Stimulated activated CD4-positive, alpha-beta T cell treated with anti-CD3 and anti-CD28 coated beads, Interleukin-12 subunit alpha, Interleukin-12 subunit beta, amount 100 ng/mL, for 4 hours (primary cell): ENCODE measurements at places on chromosomes 11 and 22.
A peak's percentile ranks its signal among the peaks of the same experiment; 100 is the strongest.

GRCh38 chr11:124950601-124951330 lies 3.2 kb upstream of the CCDC15 start:
- DNase-seq = no peak

- no peak for DNase-seq
These were observed 131.5 kb downstream of the CCDC81 start for GRCh38 chr11:86506235-86506634.

DNA sequence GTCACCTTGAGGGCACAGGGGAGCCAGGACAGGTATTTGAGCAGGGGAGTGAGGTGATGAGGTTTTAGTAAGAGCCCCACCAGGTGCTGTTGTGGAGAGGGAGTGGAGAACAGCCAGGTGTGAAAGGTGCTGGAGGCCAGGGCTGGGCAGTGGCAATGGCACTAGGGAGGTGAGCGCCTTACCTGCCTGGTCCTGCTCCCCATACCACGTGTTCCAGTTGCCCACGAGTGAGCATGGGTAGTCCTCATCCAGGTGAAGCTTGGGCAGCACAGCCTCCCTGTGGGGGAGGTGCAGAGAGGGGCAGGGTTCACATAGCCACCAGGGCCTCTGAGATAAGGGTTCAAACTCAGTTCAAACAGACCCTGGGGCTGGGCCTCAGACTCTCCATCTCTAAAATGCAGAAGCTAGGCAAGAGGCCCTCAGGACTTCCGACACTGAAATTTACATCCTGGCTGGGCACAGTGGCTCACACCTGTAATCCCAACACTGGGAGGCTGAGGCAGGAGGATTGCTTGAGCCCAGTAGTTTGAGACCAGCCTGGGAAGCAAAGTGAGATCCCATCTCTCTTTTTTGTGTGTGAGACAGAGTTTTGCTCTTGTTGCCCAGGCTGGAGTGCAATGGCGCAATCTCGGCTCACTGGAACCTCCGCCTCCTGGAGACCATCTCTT lies 11.8 kb downstream of the NIPSNAP1 start:
- no peak for DNase-seq

DNA sequence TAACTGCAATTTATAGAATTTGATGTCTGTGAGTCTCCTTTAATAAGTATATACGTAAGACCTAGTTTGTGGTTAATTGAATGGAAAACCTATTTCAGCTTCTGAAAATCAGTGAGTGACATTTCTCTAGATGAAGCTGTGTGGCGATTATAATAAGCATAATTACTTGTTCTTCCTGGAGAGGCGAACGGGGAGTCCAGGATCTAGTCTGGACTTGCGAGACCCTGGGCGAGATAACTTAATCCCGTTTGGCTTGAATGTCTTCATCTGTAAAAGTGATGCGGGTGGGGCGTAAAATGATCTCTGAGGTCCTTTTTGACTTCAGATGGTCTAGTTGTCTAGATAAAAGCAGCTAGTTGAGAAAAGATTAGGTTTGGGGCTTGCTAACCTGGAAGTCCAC lies 1.1 kb downstream of the PRRG4 start:
- no peak for DNase-seq

- peak; percentile 12 for DNase-seq
These were observed 921 bp downstream of the TESMIN start for GRCh38 chr11:68750195-68751003.

DNA sequence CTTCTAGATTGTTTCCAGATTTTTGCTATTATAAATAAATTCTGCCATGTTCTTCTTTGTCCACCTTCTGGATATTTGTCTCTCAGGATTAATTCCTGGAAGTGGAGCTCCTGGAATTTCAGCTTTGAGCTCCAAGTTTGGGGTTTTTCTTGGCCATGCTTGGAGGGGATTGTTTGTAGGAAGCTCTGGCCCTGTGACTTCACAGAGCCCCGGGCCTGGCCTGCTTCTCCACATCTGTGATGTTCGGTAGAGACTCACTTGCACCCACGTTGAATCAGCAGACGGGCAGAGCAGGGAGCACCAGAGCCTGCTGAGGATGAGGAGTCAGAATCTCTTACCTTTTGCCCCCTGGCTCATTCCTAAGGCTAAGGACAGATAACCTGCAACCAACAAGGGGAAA lies 35.7 kb downstream of the LRRC32 start:
- no peak for DNase-seq

DNA sequence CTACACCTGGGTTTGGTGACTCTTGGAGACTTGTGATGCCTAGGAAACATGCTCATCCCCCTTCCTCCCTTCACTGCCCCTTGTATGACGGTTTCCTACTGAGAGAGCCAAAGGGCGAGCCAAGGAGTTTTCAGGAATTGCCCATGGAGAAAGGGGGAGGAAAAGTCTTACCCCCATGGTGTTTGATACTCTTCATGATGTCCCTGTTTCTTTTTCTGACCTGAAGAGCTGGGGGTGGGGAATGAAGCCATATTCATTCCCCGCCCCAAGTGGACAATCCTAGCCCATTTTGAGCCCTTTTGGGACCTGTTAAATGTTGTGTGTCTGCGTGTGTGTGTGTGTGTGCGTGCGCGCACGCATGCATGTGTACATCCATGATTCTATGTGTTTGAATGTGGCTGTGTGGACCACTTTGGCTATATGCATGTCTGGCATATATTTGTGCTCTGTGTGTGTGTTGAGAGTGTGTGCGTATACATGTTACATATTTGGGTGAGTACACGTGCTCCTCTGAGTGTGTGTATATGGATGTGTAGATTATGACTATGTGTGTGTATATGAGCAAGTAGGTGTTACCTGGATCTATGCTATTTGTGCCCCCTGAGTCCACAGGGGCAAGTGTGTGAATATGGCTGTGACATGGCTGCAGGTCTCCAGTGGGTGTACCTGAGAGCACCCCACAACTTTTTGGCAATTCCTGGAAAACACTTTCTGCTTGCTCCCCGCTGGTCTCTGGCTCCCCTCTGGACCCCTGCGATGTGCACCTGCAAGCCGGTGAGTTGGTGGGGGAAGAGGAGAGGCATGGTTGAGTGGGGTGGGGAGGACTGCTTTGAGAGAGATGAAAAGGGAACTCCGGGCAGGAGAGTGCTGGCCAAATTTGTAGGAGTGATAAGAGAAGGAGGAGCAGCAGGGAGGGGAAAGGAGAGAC lies 24.6 kb downstream of the OTOG start:
- no peak for DNase-seq

DNA sequence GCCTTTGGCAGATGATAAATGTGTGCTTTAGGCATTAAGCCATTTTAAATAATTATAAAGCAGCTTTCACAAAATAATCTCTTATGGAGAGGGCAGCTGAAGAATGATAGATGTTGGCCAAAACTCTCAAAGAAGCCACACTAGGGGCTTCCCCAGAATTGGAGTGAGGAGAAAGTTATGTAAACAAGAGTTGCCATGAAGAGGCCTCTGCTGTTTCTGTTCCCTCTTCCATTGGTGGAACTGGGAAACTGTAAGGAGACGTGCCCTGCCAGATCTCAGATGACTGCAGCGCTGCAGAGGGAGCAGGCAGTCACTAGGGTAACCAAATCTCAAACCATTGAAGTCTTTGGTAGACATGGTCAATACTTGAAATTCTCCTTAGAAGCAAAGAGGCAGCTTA lies 19.4 kb upstream of the APLP2 start:
- no peak for DNase-seq

DNA sequence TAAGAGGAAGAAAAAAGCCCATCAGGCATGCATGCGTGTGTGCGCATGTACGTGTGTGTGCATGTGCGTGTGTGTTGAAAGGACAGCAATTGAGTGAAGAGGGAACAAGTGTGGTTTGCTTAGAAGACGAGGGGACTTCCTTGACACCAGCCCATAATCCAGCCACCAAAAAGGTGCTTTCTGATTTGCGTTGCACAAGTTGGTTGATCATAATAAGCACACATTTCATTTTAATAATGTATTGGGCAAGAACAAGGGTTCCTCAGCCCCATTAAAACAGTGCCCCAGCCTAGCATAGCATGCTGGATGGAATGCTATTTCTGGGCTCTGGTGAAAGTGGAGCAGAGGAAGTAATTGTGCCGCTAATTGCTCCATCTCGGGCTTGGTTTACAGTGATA lies 493.2 kb downstream of the MIAT start:
- DNase-seq = no peak

- DNase-seq = no peak
These were observed 167.8 kb upstream of the NARS2 start for GRCh38 chr11:78742430-78742829.

DNA sequence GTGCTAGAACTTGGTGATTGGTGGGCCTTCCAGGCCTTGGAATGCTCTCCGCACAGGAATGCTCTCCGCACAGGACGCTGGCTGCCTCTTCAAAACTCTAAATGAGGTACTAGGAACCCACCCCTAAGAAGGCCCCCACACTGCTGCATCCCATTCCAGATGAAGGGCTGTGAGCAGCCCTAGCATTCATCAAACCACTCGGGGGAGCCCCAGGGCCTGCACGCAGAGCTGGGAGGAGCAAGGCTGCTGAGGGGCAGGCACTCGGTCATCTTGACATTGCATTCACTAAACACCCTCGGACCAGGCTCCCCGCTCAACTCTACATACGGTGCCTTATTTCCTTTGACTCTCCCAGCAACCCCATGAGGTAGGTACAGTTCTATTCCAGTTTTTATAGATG lies 49.2 kb upstream of the EMID1 start:
- DNase-seq = no peak

GRCh38 chr11:104873252-104873651 lies 25.0 kb downstream of the CASP12 start:
- DNase-seq = no peak

DNA sequence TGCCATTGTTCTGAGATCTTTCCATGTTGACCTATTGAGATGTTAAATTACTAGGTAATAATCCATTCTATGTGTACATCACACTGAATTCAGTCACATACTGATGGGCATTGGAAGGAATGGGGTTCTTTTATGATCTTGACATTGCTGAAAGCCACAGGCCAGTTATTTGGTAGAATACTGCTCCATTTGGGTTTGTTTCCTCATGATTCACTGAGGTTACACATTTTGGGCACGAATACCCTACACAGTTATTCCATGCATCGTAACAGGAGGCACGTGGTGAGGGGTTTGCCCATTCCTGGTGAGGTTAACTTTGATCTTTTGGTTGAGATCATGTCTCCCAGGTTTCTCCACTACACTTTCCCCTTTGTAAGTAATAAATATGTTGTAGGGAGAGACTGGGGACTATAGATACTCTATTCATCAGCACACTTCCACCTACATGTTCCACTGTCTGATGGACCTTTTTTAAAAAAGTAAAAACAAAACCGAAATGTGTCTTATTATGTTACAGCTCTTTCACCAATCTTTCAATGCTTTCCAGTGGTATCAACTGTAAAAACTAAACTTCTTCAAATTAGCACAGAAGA lies 12.0 kb upstream of the FOLR1 start:
- no peak for DNase-seq

DNA sequence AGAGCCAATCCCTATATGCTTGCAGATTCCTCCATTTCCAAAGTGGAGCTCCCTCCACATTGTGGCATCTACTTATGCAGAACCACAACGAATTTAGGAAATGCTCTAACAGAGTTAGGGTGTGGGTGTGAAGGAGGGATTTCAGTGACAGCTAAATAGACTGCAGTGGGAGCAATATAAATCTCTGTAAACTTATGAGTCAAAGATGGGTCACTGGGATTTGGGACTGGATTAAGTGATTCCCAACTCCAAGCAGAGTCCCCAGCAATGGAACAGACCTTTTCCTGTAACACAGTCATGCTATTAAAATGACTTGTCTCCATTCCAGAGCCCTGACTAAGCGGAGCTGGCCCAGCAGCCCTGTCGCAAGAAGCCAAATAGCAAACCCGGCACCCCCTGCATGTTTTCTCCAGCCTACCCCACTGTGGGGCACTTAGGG lies 36.6 kb downstream of the RPL27A start:
- DNase-seq = no peak

GRCh38 chr11:3817181-3817800 lies 8.9 kb downstream of the PGAP2 start:
- no peak for DNase-seq
